Breast epithelium (tissue), 4 donors: ENCODE measurements at places on chromosomes 16 and 17. TPM values are rescaled to one million over a fixed set of nuclear protein-coding genes. Genes with fewer than 3 reads are reported as not detected.

KRT25 gene
- total RNA-seq = not detected

RNF222 gene
- total RNA-seq = not detected

DNA sequence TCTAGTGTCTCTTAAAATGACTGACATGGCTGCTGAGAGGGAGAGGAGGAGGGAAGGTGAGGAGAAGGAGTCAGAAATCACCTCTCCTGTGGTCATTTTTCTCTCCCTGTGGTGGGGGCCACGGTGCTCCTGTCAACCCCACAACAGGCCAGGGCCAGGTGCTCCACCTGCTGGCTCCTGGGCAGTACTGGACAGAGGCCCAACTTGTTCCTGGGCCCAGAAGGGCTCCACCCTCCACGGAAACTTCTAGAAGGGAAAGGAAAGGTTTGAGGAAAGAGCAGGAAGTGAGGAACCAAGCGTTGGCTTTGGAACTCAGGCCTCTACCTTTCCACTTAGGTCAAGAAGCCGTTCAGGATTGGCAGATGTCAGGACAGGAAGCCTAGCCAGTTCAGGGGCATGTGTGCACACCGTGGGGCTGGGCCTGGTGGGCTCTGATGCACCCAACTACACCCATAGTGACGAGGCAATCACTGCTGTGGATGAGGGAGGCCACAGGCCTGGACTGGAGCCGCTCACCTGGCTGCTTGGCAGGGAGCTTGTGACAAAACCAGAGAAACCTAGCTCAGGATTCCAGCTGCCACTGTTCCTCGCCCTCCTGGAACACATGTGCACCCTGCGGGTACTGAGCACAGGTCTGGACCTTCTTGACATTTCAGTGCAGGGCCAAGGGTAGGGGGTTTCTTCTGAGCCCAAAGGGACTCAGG, 36.1 kb downstream of the WNT3 start:
- H3K4me3 ChIP-seq = no peak overlapping the region
- no peak overlapping the region for H3K27ac ChIP-seq

HASPIN gene
- total RNA-seq = 0.33 TPM

DNA sequence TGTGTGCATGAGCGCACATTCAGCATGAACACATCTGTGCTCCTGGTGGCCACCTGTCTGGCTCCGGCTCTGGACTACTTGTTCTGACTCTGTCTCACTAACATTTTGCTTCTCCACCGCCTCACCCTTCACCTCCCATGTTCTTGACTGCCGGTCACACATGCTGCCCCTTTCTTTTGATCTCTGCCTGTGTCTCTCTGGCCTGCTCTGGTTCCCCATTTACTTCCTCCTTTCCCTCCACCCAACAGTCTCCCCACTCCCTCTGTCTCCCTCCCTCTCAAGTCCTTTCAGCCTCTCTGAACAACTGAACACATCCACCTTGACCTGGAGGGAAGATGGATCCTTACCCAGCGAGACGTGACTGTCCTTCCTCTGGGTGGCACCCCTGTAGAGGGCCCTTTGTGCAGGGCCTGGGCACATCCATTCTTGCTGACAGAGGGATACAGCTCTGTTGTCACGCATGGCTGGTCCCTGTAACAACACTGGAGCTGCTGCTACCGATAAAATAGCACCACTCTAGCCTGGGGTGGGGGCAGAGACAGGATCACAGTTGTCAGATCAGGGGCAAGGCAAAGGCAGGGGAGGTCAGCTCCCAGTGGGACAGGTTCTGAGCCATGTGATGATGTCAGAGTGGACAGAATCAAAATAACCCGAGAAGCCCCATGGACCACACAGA, 11.0 kb downstream of the ZSCAN32 start:
- DNase-seq = no peak
- H3K4me3 ChIP-seq = peak overlapping the region; percentile 1
- H3K27me3 ChIP-seq = no peaks in the 10 kb centered on the region
- no peaks in the 10 kb centered on the region for H3K4me1 ChIP-seq

DNA sequence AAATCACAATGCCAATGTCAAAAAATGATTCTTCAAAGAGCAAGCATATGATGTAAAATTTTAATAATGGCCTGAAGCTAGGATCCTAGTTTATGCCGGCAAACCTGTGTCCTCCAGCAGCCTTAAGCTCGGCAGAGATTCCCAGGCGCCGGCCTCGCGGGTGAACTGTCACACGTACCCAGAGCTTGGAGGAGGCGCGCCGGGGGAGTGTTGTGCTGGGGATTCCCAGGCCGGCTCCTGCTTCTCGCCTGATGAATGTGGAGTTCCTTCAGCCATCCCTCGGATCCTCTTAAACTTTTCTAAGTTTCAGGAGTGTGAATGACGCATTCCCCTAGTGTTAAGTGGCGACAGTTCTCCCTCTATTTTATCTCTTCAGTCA, 19.1 kb upstream of the NTN1 start:
- H3K4me1 ChIP-seq = peaks cover 11% of the 10 kb centered on the region
- DNase-seq = no peak
- H3K4me3 ChIP-seq = no peak overlapping the region

SLC2A4 gene
- 2.6 TPM for total RNA-seq

GRCh38 chr16:65769055-65769465, 597.4 kb upstream of the CDH5 start:
- H3K4me3 ChIP-seq = no peak overlapping the region
- DNase-seq = no peak
- no peaks in the 10 kb centered on the region for H3K27me3 ChIP-seq
- no peaks in the 10 kb centered on the region for H3K36me3 ChIP-seq
- no peak overlapping the region for H3K27ac ChIP-seq

DNA sequence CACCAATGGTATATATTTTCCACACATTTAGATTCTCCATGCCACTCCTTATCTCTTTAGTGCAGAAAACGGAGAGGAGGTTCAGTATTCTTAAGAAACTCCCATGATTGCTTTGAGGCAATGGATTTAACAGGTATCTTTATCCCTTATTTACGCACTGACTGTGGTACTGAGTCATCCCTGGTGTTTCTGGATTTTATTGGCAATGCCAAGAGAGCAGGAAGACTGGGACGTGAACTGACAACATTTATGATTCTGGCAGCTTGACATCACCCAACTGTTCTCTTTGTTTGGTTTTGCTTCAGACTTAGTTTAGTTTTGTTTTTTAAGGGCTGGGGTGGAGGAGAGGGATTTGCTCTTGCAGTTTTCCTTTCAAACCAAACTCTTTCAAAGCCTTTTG, 131.4 kb downstream of the WWOX start:
- no peaks in the 10 kb centered on the region for H3K27me3 ChIP-seq
- DNase-seq = no peak
- no peak overlapping the region for H3K4me3 ChIP-seq
- H3K4me1 ChIP-seq = no peaks in the 10 kb centered on the region
- no peaks in the 10 kb centered on the region for H3K36me3 ChIP-seq

- H3K27ac ChIP-seq = no peak overlapping the region
- no peak overlapping the region for H3K4me3 ChIP-seq
- peaks cover 11% of the 10 kb centered on the region for H3K36me3 ChIP-seq
- H3K4me1 ChIP-seq = no peaks in the 10 kb centered on the region
Observed at GRCh38 chr17:75626496-75627038, 6.7 kb upstream of the SMIM5 start.

CSH2 gene
- total RNA-seq = not detected

CDH15 gene
- not detected for total RNA-seq

DNA sequence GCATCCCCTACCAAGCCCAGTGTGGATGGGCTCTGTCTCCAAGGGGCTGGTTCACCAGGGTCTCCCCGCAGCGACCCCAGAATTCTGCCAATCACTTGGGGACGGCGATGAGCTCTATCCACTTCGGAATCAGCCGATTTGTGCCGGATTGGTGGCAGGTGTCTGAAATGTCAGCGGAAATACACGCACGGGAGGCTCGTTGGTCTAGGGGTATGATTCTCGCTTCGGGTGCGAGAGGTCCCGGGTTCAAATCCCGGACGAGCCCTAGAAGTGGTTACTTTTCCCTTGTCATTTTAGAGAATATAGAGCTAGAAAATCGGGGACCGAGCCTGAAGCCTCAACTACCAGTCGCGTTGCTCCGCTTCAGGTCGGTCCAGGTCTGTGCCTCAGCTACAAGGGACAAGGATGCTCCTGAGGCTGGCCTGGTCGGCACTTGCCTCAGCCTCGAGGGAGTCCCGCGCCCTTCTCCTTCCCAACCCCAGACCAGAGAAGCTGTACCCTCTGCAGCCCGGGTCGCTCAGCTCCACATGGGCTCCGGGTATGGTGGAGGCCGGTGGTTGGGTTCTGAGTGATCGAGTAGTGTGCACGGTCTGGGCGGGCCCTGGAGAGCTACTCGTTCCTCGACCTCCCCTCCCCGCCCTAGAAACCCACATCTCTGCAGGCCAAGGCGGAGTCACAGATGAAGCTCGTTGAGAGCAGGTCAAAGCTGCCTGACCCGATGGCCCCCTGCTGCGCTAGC, 16.0 kb upstream of the OR1F1 start:
- no peaks in the 10 kb centered on the region for H3K4me1 ChIP-seq
- no peak for DNase-seq
- peak overlapping the region; percentile 52 for H3K4me3 ChIP-seq
- H3K36me3 ChIP-seq = no peaks in the 10 kb centered on the region
- peaks cover 6% of the 10 kb centered on the region for H3K27me3 ChIP-seq

CACNA1G gene
- 0.32 TPM for total RNA-seq

GRCh38 chr17:30495586-30495985, 18.4 kb downstream of the GOSR1 start:
- H3K36me3 ChIP-seq = peaks cover 11% of the 10 kb centered on the region
- DNase-seq = no peak
- no peaks in the 10 kb centered on the region for H3K27me3 ChIP-seq

CFAP97D1 gene
- 0.16 TPM for total RNA-seq

KCTD5 gene
- total RNA-seq = 19.6 TPM

DNA sequence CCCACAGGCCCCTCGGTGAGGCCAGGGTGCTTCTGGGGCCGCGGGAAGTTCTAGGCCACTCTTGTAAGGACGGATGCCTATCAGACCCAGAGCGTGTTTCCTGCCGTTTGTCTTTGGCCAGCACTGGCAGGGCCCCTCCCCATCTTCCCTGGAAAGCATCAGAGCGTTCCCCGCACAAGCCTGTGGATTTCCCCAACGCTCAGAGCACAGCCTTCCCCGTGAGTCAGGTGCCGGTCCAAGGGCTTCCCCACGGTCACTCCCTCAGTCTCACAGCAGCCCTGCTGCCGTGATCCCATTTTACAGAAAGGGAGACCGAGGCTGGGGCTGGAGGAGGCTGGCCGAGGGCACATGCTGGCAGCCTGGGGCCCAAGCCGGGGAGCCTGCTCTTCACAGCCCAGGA, 33.7 kb downstream of the CRISPLD2 start:
- no peaks in the 10 kb centered on the region for H3K4me1 ChIP-seq
- H3K27ac ChIP-seq = no peak overlapping the region
- H3K27me3 ChIP-seq = no peaks in the 10 kb centered on the region
- H3K4me3 ChIP-seq = no peak overlapping the region

DNA sequence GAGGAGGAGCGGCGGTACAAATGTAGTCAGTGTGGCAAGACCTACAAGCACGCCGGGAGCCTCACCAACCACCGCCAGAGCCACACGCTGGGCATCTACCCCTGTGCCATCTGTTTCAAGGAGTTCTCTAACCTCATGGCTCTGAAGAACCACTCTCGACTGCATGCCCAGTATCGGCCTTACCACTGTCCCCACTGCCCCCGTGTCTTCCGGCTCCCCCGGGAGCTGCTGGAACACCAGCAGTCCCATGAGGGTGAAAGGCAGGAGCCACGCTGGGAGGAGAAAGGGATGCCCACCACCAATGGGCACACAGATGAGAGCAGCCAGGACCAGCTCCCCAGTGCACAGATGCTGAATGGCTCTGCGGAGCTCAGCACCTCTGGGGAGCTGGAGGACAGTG, 2.8 kb downstream of the ZNF646 start:
- H3K27me3 ChIP-seq = no peaks in the 10 kb centered on the region
- no peaks in the 10 kb centered on the region for H3K36me3 ChIP-seq
- no peak overlapping the region for H3K27ac ChIP-seq

DNA sequence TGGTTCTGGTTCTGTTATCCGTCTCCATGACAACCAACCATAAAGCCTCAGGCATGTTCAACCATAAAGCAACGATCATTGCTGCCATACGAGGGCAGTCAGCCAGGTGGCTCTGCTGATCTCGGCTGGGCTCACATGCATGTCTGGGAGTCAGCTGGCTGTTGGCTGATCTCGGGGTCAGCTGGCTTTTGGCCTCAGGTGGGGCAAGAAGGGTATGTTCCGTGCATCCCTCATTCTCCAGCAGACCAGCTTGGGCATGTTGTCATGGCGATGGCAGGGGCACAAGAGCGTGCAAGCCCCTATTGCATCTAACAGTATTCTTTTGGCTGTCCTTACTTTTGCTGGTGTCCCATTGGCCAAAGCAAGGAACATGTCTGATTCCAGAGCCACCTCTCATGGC, 86.2 kb downstream of the ABCC6 start:
- H3K27ac ChIP-seq = no peak overlapping the region
- no peaks in the 10 kb centered on the region for H3K4me1 ChIP-seq
- no peaks in the 10 kb centered on the region for H3K27me3 ChIP-seq
- no peak for DNase-seq
- H3K4me3 ChIP-seq = no peak overlapping the region

GRCh38 chr16:84299734-84300440, 5.2 kb downstream of the WFDC1 start:
- no peak for DNase-seq
- H3K4me3 ChIP-seq = no peak overlapping the region
- H3K4me1 ChIP-seq = no peaks in the 10 kb centered on the region
- H3K27me3 ChIP-seq = peaks cover 18% of the 10 kb centered on the region

- no peak overlapping the region for H3K27ac ChIP-seq
- H3K27me3 ChIP-seq = no peaks in the 10 kb centered on the region
- no peak overlapping the region for H3K4me3 ChIP-seq
- no peaks in the 10 kb centered on the region for H3K4me1 ChIP-seq
Observed at GRCh38 chr16:82672676-82673075, 45.9 kb downstream of the CDH13 start.
